Heart right ventricle (tissue), 16 donors: ENCODE measurements at places on chromosomes 4 and X. TPM values are rescaled to one million over a fixed set of nuclear protein-coding genes. Genes with fewer than 3 reads are reported as not detected.

The EDA2R gene
- total RNA-seq: 0.70 TPM

The POLN gene
- total RNA-seq: 2.8 TPM

The IBSP gene
- not detected for total RNA-seq

The HSD17B13 gene
- 0.83 TPM for total RNA-seq

The MAGEA3 gene
- not detected for total RNA-seq

- no peaks in the 10 kb centered on the region for H3K27me3 ChIP-seq
- H3K27ac ChIP-seq: no peak overlapping the region
- no peaks in the 10 kb centered on the region for H3K4me1 ChIP-seq
- no peak overlapping the region for H3K4me3 ChIP-seq
- H3K36me3 ChIP-seq: peaks cover 16% of the 10 kb centered on the region
Measured at GRCh38 chr4:42454755-42455420, 57.6 kb downstream of the SHISA3 start.

DNA sequence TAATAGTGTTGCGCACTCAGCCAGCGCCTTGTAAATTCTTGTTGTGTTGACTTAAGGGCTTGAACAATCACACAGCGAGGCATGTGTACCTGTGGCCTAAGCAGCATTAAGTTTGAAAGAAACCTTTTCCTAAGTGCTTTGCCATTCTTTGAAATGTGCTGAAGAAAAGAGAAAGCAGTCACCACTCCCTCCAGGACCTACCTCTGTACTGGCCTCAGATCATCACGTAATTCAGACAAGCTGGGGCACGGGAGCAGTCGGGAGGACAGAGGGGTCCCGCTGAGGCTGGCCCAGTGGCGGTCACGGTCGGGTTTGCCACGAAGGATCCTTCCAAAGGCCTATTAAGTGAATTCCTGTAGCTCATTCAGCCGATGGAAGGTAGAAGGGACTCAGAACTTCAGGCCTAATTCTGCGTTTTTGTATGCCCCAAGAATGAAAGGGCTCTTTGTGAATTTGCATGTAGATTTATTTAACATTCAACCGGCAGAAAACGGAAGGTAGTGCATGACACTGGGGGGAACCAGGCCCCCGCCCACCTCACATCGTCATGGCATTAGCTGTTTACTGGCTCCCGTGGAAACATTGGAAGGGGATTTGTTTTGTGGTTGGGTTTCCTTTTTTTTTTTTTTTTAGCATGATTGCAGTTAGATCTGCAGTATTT, 106.3 kb downstream of the TRAPPC11 start:
- H3K4me3 ChIP-seq: peak overlapping the region; percentile 46
- no peaks in the 10 kb centered on the region for H3K36me3 ChIP-seq
- H3K4me1 ChIP-seq: peaks cover 5% of the 10 kb centered on the region
- peak; percentile 80 for DNase-seq
- no peaks in the 10 kb centered on the region for H3K27me3 ChIP-seq

- H3K36me3 ChIP-seq: no peaks in the 10 kb centered on the region
- no peak for DNase-seq
- H3K27ac ChIP-seq: no peak overlapping the region
- no peaks in the 10 kb centered on the region for H3K27me3 ChIP-seq
- no peak overlapping the region for H3K4me3 ChIP-seq
Measured at GRCh38 chr4:71680706-71681105, 103.2 kb downstream of the GC start.

DNA sequence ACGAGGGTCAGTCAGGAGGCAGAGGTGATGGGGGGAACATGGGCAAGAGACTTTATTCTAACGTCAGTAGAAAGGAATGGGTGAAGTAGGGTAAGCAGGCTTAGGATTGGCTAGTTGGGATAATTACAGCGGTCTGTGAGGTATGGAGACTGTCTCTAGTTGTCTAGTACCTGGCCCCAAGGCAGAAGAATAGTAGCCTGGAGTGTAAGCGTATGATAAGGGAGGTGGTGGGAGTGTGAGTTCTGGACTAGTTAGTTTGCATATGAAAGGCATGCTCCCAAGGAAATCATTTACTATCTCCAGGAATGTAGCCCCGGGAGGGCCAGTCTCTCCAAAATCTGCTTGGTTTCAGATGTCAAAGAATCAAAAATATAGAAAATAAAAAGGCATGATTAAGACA, 219.6 kb upstream of the ANXA3 start:
- H3K4me3 ChIP-seq: no peak overlapping the region
- H3K4me1 ChIP-seq: no peaks in the 10 kb centered on the region
- no peaks in the 10 kb centered on the region for H3K36me3 ChIP-seq
- H3K27me3 ChIP-seq: no peaks in the 10 kb centered on the region
- no peak for DNase-seq
- H3K27ac ChIP-seq: no peak overlapping the region

DNA sequence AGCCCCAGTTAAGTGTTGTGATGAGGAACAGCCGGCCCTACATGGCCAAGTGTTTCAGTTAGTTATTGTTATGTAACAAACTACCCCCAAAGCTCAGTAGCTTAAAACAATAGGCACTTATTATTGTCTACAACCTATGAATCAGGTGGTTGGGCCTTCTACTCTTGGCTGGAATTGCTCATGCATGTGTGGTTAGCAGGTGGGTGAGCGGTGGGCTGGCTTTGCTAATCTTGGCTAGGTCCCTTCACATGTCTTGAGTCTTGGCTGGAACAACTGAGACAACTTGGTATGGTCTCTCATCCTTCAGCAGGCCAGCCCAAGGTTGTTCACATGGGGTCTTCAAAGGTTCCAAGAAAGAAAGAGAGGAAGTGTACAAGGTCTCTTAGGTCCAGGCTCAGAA, 54.5 kb upstream of the CHRNA9 start:
- H3K4me1 ChIP-seq: no peaks in the 10 kb centered on the region
- H3K27me3 ChIP-seq: no peaks in the 10 kb centered on the region
- no peaks in the 10 kb centered on the region for H3K36me3 ChIP-seq
- H3K4me3 ChIP-seq: no peak overlapping the region

DNA sequence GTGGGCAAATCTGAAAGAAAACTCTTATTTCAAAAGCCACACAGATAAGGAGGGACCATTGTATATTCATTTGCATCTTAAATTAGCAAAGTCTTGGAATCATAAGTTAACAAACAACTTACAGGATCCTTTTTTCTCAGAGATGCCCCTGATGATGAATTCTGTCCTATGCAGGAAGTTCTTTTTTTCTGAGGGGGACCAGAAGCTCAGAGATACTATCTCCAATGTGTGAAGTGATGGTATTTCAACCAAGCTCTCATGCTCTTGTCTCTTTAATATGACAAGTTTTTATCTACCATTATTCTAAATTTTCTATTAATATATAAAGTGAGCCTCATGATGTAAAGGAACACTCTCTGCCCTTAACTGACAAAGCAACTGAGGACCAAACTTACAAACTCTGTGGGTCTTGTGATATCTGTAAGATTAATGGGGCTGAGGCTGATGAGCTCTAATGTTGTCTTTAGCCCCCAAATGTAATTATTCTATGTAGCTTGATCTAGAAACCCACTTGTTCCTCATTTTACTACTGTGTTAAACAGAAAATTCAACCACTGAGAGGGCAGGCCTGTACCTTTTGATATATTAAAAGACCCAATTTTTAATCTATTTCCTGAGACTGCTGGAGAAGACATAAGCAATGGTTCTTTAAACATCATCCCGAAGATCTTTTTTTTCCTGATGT, 27.0 kb downstream of the TEC start:
- H3K36me3 ChIP-seq: no peaks in the 10 kb centered on the region
- no peaks in the 10 kb centered on the region for H3K27me3 ChIP-seq
- H3K4me1 ChIP-seq: peaks cover 19% of the 10 kb centered on the region
- no peak overlapping the region for H3K27ac ChIP-seq

- no peak overlapping the region for H3K27ac ChIP-seq
- DNase-seq: no peak
- H3K4me3 ChIP-seq: no peak overlapping the region
- H3K27me3 ChIP-seq: no peaks in the 10 kb centered on the region
- no peaks in the 10 kb centered on the region for H3K4me1 ChIP-seq
- H3K36me3 ChIP-seq: no peaks in the 10 kb centered on the region
Measured at GRCh38 chr4:105911426-105911825, 16.2 kb downstream of the NPNT start.

- peak overlapping the region; percentile 0 for H3K27ac ChIP-seq
- H3K4me1 ChIP-seq: peaks cover 4% of the 10 kb centered on the region
- no peak overlapping the region for H3K4me3 ChIP-seq
- peak; percentile 62 for DNase-seq
- no peaks in the 10 kb centered on the region for H3K27me3 ChIP-seq
Measured at GRCh38 chrX:13432414-13433297, 112.8 kb upstream of the ATXN3L start.

DNA sequence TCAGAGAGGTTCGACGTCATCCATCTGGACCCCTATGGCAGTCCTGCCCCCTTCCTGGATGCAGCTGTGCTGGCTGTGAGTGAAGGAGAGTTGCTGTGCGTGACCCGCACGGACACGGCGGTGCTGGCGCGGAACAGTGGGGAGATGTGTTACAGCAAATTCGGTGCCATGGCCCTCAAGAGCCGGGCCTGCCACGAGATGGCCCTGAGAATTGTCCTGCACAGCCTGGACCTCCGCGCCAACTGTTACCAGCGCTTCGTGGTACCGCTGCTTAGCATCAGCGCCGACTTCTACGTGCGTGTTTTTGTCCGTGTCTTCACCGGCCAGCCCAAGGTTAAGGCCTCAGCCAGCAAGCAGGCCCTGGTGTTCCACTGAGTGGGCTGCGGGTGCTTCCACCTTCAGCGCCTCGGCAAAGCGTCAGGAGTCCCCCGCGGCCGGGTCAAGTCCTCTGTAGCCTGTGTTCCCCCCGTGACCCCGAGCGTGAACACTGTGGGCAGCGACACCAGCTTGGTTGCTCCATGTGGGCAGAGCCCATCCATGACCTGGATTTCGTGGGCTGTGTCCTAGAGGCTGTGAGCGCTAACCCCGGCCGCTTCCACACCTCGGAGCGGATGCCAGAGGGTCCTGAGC, 186.7 kb upstream of the SLITRK2 start:
- no peak overlapping the region for H3K27ac ChIP-seq
- H3K36me3 ChIP-seq: no peaks in the 10 kb centered on the region
- no peaks in the 10 kb centered on the region for H3K27me3 ChIP-seq
- no peak for DNase-seq
- H3K4me1 ChIP-seq: no peaks in the 10 kb centered on the region

GRCh38 chr4:4673070-4673469, 131.2 kb upstream of the STX18 start:
- H3K4me1 ChIP-seq: no peaks in the 10 kb centered on the region
- H3K36me3 ChIP-seq: no peaks in the 10 kb centered on the region
- H3K4me3 ChIP-seq: no peak overlapping the region

GRCh38 chrX:16087076-16087475, 36.3 kb upstream of the GRPR start:
- no peaks in the 10 kb centered on the region for H3K4me1 ChIP-seq
- H3K36me3 ChIP-seq: no peaks in the 10 kb centered on the region
- H3K4me3 ChIP-seq: no peak overlapping the region
- DNase-seq: no peak

DNA sequence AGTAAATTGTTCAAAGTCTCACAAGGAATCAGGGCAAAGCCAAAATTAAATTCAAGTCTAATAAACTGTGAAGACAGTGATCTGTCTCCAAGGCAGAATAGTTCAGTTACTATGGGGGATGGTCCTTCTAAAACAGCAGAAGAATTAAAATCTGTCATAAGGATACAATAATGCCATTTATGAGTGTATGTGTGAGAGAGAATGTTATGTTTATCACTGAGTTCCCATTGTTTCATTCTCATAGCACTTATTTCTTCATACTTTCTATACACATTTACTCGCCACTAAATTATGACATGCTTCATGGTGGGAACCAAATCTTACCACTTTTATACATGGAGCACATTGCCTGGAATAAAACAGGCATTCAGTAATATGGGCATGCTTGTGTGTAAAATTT, 102.5 kb downstream of the AMMECR1 start:
- no peaks in the 10 kb centered on the region for H3K4me1 ChIP-seq
- DNase-seq: no peak
- no peaks in the 10 kb centered on the region for H3K27me3 ChIP-seq
- H3K4me3 ChIP-seq: no peak overlapping the region

DNA sequence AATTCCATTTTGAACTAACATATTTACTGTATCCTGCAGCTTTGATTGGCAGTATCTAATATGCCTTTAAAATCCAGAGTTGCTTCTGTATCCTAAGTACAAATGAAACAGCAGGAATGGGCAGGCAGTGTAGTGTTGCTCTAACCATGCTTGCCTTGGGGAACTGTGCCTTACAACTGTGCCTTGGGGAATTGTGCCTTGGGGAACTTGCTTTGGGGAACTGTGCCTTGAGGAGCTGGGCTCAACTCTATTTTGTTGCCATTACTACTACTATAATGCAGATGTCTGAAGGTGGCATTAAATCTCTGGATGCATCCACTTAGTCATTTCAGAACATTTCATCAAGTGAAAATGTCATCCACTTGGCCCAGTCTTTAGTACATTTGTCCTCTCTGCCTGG, 6.9 kb downstream of the CXCL3 start:
- DNase-seq: no peak
- H3K36me3 ChIP-seq: no peaks in the 10 kb centered on the region
- H3K4me1 ChIP-seq: no peaks in the 10 kb centered on the region

- H3K27ac ChIP-seq: no peak overlapping the region
- DNase-seq: no peak
- H3K4me3 ChIP-seq: no peak overlapping the region
- peaks cover 100% of the 10 kb centered on the region for H3K36me3 ChIP-seq
- H3K4me1 ChIP-seq: peaks cover 76% of the 10 kb centered on the region
Measured at GRCh38 chr4:10085828-10086505, 30.6 kb downstream of the WDR1 start.

GRCh38 chrX:132271311-132271778, 52.1 kb upstream of the RAP2C start:
- peak overlapping the region; percentile 5 for H3K27ac ChIP-seq
- peak; percentile 3 for DNase-seq
- H3K4me3 ChIP-seq: no peak overlapping the region

DNA sequence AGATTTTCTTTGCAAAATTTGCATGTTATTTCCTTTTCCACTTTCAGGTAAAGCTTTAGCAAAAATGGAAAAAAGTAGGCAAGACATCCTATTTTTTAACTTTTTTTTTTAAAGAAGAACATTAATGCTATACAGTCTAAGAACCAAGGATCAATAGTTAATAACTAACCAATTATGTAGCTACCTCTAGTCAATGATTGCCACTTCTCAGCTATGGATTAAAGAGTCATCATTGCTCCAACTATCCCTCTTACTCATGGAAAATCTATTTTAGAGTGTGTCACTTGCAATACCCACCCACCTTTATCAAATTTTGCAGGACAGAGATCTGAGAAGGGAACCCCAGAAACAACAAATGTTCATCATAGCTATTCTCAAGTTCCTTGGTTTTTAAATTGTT, 223.1 kb downstream of the ANK2 start:
- peaks cover 16% of the 10 kb centered on the region for H3K4me1 ChIP-seq
- no peak overlapping the region for H3K27ac ChIP-seq
- H3K27me3 ChIP-seq: no peaks in the 10 kb centered on the region
- no peaks in the 10 kb centered on the region for H3K36me3 ChIP-seq
- H3K4me3 ChIP-seq: no peak overlapping the region
- no peak for DNase-seq
